ENCODE measurements at places on chromosomes 3 and 15.
A peak's percentile ranks its signal among the peaks of the same experiment; 100 is the strongest.

DNA sequence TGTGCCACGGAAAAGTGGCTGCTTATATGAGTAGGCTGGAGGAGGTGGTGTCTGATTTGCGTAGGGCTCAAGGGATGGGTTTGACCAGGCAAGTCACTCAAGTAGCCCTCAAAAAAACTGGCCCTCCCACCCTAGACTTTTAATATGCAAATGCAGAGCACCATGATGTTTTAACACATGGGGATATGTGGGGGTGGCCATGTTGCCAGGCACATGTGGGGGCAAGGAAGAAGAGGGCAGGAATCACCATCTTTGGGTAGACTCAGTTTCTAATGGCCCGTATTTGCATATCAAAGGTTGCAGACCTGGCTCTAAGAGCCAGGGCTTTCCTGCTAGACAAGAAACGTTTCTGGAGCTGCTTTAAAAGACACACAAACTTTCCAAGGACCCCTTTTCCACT is 307.2 kb upstream of the NDN start:
- H3K27me3 ChIP-seq, result no peaks in the 10 kb centered on the region
- H3K4me1 ChIP-seq, result no peaks in the 10 kb centered on the region
- no peaks in the 10 kb centered on the region for H3K36me3 ChIP-seq

DNA sequence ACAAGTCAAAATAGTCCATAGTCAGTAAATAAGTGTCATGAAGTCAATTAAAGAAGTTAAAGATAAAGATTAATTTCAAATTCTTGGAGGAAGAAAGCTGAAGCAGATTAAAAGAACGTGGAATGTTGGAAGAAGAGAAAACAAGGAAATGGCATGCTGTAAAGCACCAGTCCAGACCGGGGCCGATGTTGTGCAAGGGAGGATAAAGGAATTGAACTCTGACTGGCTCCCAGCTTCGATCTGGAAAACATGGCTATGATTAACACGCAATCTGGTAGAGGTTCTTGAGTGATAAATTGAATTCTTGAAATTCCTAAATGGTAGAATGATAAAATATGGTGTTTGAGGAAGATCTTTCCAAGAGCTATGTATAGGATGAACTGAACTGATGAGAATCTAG is 194.4 kb downstream of the MEIS2 start:
- H3K4me3 ChIP-seq, result no peak overlapping the region
- no peak overlapping the region for H3K27ac ChIP-seq
- peaks cover 2% of the 10 kb centered on the region for H3K27me3 ChIP-seq
- H3K36me3 ChIP-seq, result no peaks in the 10 kb centered on the region

DNA sequence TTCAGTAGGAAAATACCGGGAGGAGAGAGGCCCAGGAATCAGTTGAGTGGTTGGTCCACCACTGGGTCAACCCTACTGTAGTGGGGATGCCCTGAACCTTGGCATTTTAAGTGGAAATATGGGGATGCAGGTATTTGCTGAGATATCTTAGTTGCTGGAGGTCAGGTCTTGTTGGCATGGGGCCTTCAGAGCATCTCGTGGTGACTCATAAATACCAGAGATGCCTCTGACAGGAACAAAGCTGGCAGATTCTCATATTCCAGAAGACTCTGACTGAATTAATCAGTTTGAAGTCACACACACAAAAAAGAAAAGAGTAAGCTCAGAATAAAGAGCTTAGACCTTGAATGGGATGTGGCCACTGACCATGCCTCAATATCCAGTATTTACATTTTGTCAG is 91.6 kb downstream of the CACNA2D3 start:
- no peaks in the 10 kb centered on the region for H3K4me1 ChIP-seq
- peak; percentile 70 for DNase-seq
- no peak overlapping the region for H3K4me3 ChIP-seq
- no peak overlapping the region for H3K27ac ChIP-seq

DNA sequence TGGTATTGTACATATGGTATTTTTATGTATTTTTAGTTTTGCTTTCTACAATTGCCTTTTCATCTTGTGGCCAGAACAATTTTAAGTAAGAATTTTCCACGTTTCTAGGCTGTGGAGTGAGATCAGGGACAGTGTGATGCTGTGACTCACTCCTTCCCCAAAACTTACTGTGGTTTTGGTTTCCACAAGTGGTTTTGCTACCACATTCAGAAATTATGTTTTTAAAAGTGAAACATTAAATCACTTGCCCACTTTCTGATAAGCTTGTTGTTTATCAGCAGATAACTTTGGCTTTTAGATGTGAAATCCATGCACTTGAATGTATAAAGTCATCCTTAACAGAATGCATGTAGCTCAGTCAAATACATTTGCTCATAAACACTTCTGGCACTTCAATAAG is 192.2 kb upstream of the THRB start:
- H3K4me3 ChIP-seq, result no peak overlapping the region
- no peak for DNase-seq

DNA sequence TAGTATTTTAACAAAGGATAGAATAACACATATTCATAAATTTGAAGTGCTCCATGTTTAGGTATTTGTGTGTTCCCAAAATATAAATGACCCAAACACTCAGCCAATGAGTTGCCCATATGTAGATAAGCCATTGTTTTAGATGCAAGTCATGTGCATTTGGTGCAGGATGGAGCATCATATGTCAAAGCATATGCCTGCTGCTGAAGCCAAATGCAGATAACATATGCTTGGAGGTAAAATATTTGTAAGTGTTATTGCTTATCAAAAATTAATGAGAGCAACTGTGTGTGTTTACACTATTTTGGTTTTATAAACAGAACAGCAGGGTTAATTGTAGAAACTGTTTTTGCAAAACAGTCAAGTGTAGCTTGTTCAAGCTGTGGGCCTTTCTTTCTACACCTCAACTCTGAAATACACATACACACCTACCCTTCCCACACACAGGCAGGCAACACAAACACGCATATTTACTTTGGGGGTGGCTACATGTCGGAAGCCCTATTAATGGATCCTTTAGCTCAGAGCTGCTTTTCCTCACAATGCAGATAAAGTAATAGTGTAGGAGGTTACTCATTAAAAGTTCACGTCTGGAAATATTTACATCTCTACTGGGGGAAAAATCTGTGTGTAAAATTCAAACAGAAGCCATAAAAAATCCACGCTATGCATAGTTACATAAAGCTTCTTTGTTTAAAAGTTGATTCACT is 521.4 kb downstream of the ZNF385D start:
- H3K4me3 ChIP-seq, result no peak overlapping the region
- H3K36me3 ChIP-seq, result no peaks in the 10 kb centered on the region
- no peaks in the 10 kb centered on the region for H3K4me1 ChIP-seq
- H3K27me3 ChIP-seq, result no peaks in the 10 kb centered on the region
- H3K27ac ChIP-seq, result no peak overlapping the region
- no peak for DNase-seq

GRCh38 chr15:69920221-69920620 is 177.5 kb downstream of the TLE3 start:
- DNase-seq, result no peak
- H3K4me3 ChIP-seq, result no peak overlapping the region
- H3K36me3 ChIP-seq, result no peaks in the 10 kb centered on the region
- H3K27ac ChIP-seq, result no peak overlapping the region
- no peaks in the 10 kb centered on the region for H3K4me1 ChIP-seq

DNA sequence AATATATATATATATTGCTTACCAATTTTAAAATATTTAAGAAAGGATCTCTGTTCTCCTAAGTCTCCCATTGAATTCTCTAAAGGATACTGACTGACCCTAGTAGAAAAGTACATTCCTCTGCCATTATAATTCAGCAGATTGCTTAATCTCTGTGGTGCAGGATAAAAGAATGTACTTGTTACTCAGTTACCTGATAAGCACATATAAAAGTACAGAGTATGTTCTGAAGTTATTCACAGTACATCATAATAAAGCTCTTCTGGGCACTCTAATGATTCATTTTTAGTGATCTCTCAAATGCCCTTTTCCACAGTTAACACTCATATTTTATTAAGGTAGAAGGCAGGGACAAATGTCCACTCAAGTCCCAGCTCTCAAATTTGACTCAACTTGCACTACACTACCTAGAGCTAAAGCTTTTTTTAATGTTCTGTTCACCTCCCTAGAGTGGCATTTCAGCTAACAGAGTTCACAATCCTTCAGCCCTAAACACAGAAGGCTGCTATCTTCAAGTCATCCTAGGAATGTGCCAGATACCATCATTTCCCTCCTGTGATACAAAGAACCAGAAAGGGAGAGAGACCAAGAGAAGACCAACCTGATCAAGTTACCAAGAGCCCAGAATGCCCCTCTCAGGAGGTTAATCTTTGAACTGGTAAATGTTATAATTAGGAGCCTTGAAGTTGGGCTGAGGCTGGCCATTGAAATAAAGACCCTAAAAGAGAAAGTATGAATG is 53.3 kb downstream of the MEIS2 start:
- peaks cover 9% of the 10 kb centered on the region for H3K4me1 ChIP-seq
- no peak overlapping the region for H3K4me3 ChIP-seq
- no peaks in the 10 kb centered on the region for H3K27me3 ChIP-seq
- no peak overlapping the region for H3K27ac ChIP-seq
- no peaks in the 10 kb centered on the region for H3K36me3 ChIP-seq

- no peaks in the 10 kb centered on the region for H3K27me3 ChIP-seq
- H3K4me3 ChIP-seq, result no peak overlapping the region
These were observed 39.4 kb downstream of the AGTR1 start for GRCh38 chr3:148737104-148737530.

GRCh38 chr15:48058371-48058770 is 62.4 kb upstream of the SLC24A5 start:
- no peak for DNase-seq
- H3K4me3 ChIP-seq, result no peak overlapping the region
- no peak overlapping the region for H3K27ac ChIP-seq
- peaks cover 1% of the 10 kb centered on the region for H3K4me1 ChIP-seq

DNA sequence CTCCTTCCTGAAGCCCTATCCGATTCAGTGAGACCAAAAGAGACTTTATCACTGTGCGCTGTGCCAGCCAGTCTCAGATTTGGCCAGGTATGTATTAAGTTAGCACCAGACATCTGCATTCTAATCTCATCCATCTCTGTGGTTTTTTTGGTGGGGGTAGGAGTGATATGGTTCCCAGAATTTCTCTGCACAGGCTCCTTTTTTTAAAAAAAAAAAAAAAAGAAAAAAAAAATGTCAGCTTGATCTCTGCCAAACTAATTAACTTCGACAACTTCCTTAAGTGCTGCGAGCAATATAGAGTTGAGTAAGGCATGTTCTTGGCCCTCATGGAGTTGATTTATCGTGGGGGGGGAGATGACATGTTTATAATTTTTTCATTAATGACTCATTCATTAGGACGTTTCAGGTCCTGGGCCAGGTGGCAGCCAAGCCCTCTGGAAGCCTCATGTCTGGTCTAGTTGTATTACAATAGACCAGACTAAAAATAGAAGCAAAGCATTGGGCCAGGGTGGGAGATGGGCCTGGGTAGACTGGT is 12.9 kb downstream of the SLCO3A1 start:
- H3K27ac ChIP-seq, result no peak overlapping the region
- H3K4me3 ChIP-seq, result no peak overlapping the region
- no peaks in the 10 kb centered on the region for H3K27me3 ChIP-seq
- no peak for DNase-seq
- no peaks in the 10 kb centered on the region for H3K4me1 ChIP-seq

DNA sequence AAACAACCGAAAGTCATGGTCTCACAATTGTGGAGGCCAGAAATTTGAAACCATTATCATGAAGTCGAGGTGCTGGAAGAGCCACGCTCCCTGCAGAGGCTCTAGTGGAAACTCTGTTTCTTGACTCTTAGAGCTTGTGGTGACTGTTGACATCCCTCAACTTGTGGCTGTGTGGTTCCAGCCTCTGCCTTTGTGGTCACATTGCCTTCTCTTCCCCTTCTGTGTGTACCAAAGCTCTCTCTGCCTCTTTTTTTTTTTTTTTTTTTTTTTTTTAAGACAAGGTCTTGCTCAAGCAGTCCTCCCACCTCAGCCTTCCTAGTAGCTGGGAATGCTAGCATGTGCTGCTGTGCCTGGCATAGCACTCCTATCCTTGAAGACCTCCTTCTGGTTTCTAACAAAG is 48.7 kb upstream of the CRTC3 start:
- no peak overlapping the region for H3K27ac ChIP-seq
- no peaks in the 10 kb centered on the region for H3K27me3 ChIP-seq
- H3K36me3 ChIP-seq, result peaks cover 2% of the 10 kb centered on the region
- no peak for DNase-seq
- H3K4me1 ChIP-seq, result no peaks in the 10 kb centered on the region
- no peak overlapping the region for H3K4me3 ChIP-seq

DNA sequence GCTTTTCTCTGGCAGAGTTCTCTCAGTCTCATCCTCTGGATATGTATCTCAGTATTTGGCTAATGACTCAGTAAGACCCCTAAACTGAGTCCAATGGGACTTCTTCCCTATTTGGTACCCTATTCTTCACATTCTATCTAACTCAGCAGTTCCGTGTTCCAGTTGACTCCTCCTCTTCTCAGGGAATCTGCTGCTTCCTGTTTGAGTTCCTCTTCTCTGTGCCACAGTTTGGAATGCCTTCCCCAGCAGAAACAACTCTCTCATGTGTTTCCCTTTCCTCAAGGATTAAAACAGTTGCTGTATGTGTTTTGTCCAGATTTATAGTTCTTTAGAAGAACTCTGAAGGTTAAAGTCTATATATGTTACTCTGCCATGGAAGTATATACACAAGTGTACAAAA is 344.0 kb upstream of the RARB start:
- no peaks in the 10 kb centered on the region for H3K27me3 ChIP-seq
- no peak overlapping the region for H3K27ac ChIP-seq
- peaks cover 2% of the 10 kb centered on the region for H3K4me1 ChIP-seq
- no peaks in the 10 kb centered on the region for H3K36me3 ChIP-seq
- H3K4me3 ChIP-seq, result no peak overlapping the region
- DNase-seq, result peak; percentile 28

- H3K4me1 ChIP-seq, result no peaks in the 10 kb centered on the region
- H3K27me3 ChIP-seq, result no peaks in the 10 kb centered on the region
- H3K36me3 ChIP-seq, result no peaks in the 10 kb centered on the region
- H3K27ac ChIP-seq, result no peak overlapping the region
- H3K4me3 ChIP-seq, result no peak overlapping the region
These were observed 54.0 kb downstream of the DUT start for GRCh38 chr15:48385031-48385830.

DNA sequence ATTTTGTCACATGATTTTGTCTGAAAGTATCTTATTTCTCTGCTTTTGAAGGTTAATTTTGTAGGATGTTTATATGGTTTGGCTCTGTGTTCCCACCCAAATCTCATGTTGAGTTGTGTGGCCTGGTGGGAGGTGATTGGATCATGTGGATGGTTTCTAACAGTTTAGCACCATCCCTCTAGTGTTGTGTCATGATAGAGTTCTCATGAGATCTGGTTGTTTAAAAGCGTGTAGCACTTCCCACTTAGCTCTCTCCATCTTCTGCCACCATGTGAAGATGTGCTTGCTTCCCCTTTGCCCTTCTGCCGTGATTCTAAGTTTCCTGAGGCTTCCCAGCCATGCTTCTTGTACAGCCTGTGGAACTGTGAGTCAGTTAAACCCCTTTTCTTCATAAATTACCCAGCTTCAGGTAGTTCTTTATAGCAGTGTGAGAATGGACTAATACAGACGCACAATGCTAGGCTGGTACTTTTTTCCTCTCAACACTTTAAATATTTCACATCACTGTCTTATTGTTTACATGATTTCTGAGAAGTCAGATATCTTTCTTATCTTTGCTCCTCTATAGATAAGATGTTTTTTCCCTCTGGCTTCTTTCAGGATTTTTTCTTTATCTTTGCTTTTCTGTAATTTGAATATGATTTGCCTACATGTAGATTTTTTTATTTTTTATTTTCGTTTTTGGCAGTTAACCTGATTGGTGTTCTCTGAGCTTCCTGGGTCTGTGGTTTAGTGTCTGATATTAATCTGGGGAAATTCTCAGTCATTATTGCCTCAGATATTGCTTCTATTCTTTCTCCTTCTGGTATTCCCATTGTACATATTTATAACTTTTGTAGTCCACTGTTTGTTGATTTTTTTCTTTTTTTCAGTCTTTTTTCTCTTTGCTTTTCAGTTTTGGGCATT is 22.2 kb downstream of the BTD start:
- no peak overlapping the region for H3K4me3 ChIP-seq
- H3K27ac ChIP-seq, result no peak overlapping the region
- no peaks in the 10 kb centered on the region for H3K4me1 ChIP-seq
- H3K36me3 ChIP-seq, result no peaks in the 10 kb centered on the region
- no peaks in the 10 kb centered on the region for H3K27me3 ChIP-seq
